Stimulated activated CD8-positive, alpha-beta memory T cell treated with anti-CD3 and anti-CD28 coated beads, Interleukin-7, amount 100 ng/mL, for 1 hour (primary cell): ENCODE measurements at places on chromosomes 12 and 14.

- no peak for DNase-seq
Measured at GRCh38 chr12:127675936-127676335, 591.0 kb upstream of the TMEM132C start.

DNA sequence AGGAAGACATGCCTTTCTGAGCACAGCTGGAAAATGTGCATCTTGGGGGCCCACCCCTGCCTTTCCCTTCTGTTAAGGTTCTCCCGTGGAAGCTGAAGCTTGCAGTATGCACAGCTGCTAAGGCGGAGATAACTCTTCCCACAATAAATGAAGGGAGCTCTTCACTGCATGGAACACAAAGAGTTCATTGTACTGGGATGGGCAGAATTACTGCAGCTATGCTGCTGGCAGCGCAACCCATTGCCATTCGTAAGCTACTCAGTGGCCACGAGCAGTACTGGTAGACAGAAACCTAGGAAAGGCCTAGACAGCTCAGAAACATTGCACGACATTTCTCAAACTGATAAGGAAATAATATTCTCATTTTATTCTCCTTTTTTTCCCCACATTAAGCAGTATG is 310.2 kb downstream of the MDGA2 start:
- DNase-seq = no peak

DNA sequence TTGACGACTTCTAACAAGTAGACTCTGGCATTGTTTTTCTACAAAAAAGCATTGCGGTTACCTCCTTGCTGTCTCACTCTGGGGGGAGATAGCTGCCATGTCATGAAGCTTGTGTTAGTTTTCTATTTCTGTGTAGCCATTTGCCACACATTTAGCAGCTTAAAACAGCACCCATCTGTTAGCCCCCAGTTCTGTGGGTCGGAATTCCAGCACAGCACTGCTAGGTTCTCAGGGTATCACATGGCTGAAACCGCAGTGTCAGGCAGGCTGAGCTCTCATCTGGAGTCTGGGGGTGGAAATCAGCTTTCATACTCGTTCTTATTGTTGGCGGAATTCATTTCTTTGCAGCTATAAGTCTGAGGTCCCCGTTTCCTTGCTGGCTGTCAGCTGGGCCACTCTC is 19.9 kb upstream of the STXBP6 start:
- DNase-seq = no peak

GRCh38 chr14:21991130-21991529 is 317.5 kb upstream of the OR4E1 start:
- DNase-seq = no peak

GRCh38 chr14:81303258-81303935 is 82.6 kb upstream of the GTF2A1 start:
- DNase-seq = no peak

DNA sequence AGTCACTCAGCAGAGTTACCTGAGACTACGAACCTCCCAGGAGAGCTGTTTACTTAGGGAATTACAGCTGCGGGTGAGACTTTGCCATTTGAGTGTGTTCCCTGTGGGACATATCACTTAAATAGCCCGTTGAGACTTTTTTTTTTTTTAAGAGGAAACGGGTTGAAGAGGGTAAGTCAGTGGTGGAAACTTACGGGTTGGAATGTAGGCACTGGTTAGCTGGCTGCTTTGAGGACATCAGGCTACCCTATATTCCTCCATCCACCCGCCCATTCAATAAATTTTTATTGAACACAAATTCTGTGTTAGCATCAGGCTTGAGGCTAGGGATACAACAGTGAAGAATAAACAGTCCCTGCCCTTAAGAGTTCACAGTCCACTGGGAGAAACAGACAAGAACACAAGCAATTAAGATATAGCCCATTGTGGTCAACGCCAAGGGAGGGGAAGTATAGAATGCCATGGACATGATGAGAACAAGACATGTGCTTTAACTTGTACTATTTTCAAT is 88.1 kb upstream of the CPSF6 start:
- DNase-seq = no peak

DNA sequence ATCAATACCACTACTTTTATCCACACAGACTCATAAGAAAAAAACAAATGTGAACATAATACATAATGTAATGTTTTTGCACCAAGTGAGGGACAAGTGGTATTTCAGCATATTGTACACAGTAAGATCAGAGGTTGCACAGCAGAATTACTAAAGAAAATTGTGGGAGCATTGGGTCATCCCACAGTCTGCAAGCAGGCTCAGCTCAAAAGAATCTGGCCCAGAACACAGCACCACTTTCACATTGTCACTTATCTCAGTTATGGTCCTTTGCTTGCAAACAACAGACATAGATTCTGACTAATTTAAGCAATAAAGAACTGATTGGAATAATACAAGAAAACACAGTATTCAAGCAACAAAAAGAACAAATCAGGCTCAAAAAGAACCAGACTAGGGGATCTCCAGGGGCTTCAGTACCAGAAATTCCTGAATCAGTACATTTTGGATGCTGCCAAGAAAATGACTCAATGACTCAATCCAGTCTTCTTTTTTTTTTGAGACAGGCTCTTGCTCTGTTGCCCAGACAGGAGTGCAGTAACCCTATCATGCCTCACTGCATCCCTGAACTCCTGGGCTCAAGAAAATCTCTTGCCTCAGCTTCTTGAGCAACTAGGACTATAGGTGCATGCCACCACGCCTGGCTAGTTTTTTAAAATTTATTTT is 42.9 kb upstream of the EEA1 start:
- no peak for DNase-seq

- DNase-seq = no peak
Measured at GRCh38 chr14:43790681-43791080, 716.4 kb downstream of the FSCB start.

DNA sequence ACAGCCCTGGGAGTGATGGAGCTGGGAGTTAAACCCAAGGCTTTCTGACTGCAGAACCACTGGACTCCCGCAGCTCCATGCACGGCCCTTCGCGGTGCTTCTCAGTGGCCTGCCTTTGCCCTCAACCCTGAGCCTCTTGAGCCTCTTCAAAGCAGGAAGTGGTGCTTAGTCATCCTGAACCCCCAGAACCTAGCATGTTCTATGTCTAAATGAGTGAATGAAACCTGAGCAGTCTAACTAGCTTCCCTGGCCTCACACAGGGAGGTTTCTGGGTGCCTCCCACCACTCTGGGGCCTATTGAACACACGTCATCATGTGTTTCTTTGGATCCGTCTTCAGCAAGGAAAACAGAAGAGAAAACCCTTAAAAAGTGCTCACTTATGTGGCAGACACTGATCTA is 117.9 kb upstream of the SFSWAP start:
- no peak for DNase-seq

- no peak for DNase-seq
Measured at GRCh38 chr12:104172570-104172947, 34.5 kb upstream of the NFYB start.

GRCh38 chr12:92425165-92425564 is 277.6 kb upstream of the PLEKHG7 start:
- no peak for DNase-seq
